ENCODE measurements at places on chromosomes 3 and 15.

- no peak for DNase-seq
Observed at GRCh38 chr15:66096688-66097058, 156.9 kb downstream of the MEGF11 start.

DNA sequence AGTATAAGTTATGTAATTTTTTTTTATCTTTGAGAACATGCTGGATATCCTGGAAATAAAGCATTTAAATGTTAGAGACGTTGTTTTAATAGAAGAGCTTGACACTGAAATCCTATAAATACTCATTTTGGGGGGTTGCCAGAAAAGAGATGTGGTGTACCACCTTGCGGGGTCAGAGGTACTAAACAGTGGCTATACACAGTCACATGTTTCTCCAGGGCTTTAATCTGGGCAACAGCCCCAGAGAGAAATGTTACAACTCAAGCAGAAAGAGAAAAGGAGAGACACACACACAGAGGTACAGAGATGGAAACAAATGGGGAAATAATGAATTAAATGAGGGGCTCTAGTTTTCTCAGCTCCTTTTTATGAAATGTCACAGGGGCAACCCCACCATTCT lies 113.8 kb downstream of the SENP2 start:
- no peak for DNase-seq

DNA sequence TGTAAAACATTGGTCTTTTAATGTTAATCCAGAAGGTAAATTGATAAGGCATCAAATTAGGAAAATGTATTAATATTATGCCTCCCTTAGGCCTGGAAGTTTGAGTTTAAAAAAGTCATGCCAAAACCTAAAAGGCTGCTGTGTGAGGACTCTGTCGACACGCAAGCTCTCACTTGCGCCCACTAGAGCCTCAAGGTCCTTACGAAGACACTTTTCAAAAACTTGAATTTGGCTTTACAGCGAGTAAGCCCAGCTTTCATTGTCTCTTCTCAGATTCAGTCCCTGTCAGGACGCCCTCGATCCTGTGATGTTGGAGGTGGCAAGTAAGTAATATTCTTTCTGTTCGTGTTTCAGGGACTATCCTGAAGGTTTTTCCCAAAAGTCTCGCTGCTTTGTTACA lies 89.7 kb downstream of the CRTC3 start:
- DNase-seq, result no peak

GRCh38 chr15:65072027-65072426 lies 4.2 kb upstream of the RASL12 start:
- DNase-seq, result no peak

GRCh38 chr3:37402351-37402750 lies 228.0 kb upstream of the LRRFIP2 start:
- no peak for DNase-seq

GRCh38 chr3:88828466-88828865 lies 279.0 kb upstream of the EPHA3 start:
- DNase-seq, result no peak

- no peak for DNase-seq
Observed at GRCh38 chr3:10757821-10758130, 58.3 kb upstream of the SLC6A11 start.

DNA sequence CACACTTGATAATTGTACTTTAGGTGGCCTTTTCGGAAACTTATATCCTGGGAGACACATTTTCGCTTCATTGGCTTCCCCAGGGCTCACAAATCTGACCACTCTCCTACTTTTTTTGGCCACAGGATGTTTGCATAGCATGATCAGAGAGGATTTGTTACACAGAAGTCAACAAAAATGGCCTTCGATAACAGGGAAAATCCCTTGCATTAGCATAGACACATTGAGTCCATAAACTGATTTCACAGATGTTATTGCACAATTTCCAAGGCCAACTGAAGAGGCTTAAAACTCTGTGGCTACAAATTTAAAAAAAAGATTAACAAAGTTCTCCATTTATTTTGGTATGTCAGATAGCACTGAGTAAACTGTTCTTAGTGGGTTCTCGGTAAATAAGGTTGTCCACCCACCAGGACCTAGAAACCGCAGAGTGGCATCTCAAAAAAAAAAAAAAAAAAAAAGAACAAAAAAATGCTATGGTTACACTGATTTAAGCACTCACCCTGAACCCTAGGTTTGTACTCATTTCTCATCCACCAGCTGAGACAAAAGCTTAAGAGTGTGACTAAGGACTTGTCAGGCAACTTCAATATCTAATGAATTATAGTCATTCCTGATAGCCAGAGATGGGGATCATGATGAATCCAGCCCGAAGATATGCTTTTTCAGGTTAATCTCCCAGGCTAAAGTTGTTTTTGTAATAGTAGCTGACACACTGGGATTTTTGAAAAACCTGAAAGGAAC lies 188.9 kb upstream of the SYNPR start:
- no peak for DNase-seq

- DNase-seq, result no peak
Observed at GRCh38 chr3:6516143-6516542, 344.8 kb upstream of the GRM7 start.

GRCh38 chr15:25175033-25175788 lies 220.4 kb downstream of the SNRPN start:
- no peak for DNase-seq

DNA sequence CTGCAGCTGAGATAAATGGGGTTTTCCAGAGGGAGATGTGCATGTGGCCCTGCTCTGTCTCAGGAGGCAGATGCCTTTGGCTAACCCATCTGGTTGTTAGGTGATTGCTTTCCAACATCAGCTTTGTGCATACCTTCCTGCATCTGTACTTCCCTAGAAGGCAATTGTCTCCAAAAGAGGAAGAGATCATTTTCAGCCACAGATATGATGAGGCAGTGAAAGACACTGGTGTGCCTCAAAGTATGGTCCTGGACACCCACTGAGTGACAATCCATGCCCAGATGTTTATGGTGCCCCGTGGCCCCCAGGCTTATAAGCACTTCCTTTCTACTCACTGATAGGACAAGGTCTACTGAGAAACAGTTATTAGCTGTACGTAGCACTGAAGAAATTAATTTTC lies 117.5 kb upstream of the NR2F2 start:
- no peak for DNase-seq

DNA sequence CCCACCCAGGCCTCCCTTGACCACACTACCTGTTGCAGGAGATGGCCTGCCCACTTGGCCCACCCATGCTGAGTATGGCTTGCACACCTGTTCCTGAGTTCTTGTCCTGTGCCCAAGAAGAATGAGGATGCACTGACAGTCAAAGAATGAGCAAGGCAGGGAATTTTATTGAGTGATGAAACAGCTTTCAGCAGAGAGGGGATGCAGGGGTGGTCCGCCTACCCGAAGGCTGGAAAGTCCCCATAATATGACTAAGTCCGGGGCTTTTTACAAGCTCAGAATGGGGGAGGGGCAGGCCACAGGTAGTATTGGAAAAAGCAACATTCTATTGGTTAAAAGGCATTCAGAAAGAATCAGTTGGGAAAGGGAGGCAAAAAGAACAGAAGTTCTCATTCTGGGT lies 29.9 kb upstream of the RNU6-1 start:
- DNase-seq, result no peak

- DNase-seq, result no peak
Observed at GRCh38 chr3:51931756-51932155, 9.9 kb downstream of the RRP9 start.

DNA sequence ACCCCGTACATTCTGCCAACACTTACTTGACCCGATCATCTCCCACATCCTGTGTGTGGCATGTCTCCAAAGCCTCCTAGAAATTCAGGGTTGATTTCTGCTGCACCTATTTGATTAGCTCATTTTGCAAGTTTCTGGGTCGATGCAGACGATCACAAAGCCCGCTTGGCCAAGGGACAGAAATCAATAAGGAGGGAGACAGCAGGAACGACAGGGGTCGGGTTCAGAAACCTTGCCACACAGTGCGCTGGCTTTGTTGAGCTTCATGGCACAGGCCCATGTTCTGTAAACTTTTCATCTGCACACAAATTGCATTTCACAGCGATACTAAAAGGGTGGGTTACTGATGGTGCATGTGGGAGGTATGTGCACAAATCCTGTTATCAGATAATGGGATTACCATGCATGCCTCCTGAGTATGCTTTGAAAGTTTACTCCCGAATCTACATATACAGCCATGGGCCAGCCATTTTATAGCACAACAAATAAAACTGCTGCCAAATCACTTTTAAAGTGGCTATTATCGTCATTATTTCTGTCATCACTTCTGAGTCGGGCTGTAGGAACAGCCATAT lies 95.9 kb upstream of the ATP11B start:
- DNase-seq, result no peak

DNA sequence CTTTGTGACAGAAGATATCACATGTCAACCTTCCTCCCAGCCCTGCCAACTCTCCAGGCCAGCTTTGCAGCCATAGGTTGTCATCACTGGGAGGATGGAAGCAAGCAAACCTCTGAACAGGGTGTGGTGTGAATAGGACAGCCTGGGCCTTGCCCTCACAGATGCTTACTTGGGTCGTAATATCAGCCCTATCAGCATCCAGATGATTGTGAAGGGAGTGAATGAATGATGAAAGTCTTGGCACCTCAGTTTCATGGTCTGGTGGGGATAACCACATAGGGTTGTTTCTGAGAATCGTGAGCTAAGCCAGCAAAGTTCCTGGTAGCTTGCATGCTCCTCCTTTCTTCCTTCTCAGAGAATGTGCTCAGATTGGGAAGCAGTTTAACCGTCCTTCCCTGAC lies 55.1 kb upstream of the POLR2M start:
- no peak for DNase-seq

DNA sequence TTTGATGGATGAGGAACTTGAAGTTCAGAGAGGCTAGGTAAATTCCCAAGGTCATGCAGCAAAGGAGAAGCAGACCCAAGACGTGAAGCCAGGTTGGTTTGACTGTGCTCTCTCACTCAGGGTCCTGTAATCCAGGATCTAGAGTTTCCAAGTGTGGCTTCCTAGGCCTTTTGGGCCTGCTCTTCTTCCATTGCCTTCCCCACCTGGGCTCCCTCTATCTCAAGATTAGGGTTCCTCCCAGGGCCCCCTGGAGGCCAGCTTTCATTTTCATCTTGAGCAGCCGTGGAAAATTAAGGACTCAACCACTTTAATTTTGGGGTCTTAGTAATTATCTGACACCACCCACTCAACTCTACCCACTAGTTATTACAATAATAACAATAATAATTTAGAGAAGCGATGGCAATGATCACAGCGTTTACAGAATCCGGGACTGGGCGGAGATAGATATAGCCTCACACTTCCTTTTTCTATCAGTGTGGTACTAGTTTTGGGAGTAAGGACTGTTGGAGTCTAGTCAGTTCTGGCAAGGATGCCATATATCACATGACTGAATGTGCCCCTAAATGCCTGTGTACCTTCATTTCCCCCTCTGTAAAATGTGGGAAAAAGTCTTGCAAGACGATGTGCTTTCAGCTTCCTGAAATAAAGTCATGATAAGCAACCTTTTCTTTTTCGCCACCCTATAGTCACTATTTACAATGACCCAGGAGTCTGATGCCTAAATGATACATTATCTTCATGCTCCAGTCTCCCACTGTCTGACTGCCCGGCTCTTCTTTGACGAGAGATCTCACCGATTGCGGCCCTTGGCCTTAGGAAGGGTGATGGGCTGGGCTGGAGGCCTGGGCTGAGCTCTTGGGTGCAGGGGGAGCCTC lies 30.2 kb upstream of the MAGEF1 start:
- DNase-seq, result no peak

DNA sequence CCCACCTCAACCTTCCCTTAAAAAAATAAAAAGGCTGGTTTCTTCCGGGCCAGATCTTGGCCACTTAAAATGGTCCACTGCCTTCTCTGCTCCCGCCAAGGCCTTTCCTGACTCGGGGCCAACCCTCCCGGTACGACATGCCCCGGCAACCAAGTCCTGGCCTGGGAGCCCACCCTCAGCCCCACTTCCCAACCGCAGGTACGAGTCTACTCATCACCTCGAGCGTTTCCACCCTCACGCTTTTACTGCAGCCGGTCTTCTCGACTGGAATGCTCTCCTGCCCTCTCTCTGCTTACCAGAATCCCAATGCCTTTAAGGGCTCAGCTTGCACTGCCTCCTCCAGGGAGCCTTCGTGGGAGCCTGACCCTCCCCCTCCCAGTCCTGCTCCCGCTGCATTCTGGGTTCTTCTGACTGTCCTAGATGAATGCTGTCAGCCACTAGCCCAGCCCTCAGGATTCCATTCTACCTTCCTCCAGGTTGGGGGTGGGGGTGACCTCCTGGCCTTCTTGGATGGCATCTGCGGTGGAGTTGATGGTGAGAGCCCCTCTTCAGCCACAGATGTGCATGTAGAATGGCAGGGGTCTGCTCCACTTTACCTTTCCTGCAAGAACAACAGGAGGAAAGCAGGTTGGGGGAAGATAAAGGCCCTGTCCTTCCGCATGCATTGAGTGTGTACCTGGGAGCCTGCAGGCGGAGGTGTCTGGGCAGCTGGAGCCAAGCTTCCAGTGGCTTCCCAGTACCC lies 1.1 kb upstream of the CSRNP1 start:
- no peak for DNase-seq

DNA sequence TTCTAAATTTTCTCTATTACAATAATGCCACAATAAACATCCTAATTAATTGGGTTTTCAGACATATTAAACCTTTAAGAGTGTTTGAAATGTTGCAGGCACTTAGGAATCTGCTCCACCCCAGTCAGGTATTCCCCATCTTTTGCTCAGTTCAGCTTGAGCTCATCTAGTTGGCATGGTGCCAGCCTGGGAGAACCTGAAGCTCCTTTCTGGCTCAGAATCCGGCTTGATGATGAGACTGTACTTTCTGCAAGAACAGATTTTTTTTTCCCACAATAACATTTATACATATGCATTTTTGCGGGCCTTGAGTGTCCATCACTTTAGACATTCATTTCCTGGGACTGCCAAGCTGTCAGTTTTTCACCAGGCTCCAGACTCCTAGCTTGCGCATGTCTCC lies 7.7 kb upstream of the OXSR1 start:
- no peak for DNase-seq

- DNase-seq, result no peak
Observed at GRCh38 chr3:52452570-52453221, 1.1 kb downstream of the TNNC1 start.

DNA sequence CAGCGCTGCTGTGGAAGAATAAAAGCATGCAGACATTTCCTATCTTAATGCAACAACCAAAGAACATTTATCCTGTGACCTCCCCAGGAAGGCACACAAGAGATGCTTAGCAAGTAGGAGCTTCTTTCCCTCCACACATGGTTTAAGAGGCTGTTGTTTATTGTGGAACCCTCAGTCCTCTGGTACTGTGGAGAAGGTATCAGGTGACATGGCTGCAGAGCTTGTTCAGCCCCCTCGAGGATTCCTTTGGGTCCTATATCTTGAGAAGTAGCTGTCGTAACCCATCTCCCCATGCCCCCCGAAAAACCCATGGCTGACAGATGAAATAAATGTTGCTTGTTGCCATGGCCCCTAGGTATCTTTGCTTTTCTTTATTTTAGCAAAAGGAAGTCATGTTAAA lies 20.3 kb upstream of the ETV5 start:
- DNase-seq, result no peak

- DNase-seq, result no peak
Observed at GRCh38 chr15:40232625-40233070, 6.2 kb upstream of the PAK6 start.

GRCh38 chr15:90009301-90010022 lies 8.3 kb downstream of the ZNF710 start:
- no peak for DNase-seq

GRCh38 chr3:137348936-137349335 lies 391.2 kb downstream of the IL20RB start:
- no peak for DNase-seq

GRCh38 chr3:165523801-165524200 lies 313.4 kb downstream of the BCHE start:
- no peak for DNase-seq

All from Panc1 (cell line).